ENCODE measurements at places on chromosomes 1 and 21.

GRCh38 chr1:161805399-161806197 is 39.5 kb downstream of the ATF6 start:
- no peak for DNase-seq

DNA sequence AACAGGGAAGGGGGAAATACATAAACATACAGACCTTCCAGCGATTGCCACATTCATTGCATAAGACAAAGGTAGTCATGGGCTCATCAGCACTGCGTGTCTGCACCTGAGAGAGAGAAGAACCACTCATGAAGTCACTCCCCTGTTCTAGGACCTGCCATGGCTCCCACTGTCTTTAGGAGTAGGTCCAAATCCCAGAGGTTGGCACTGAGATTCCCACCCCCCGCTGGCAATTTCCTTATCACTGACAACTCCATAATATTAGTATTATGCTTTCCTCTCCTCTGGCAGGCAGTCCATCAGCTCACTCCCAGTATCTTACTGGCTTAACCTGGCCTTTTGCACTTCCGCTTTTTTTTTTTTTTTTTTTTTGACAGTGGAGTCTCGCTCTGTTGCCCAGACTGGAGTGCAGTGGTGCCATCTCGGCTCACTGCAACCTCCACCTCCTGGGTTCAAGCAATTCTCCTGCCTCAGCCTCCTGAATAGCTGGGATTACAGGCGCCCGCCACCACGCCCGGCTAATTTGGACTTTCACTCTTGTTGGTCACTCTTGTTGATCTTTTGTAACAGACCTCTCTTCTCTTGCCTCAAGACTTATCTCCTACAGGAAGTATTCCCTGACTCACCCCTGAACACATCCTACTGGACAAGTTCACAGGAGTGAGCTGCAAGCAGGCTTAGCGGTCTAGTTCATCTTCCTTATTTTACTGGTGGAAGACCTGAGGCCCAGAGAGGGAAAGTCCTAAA is 14.8 kb upstream of the ZNF436 start:
- DNase-seq = no peak

GRCh38 chr1:233883671-233884070 is 20.8 kb upstream of the SLC35F3 start:
- no peak for DNase-seq

- DNase-seq = no peak
These were observed 11.3 kb downstream of the SYTL1 start for GRCh38 chr1:27353166-27353565.

DNA sequence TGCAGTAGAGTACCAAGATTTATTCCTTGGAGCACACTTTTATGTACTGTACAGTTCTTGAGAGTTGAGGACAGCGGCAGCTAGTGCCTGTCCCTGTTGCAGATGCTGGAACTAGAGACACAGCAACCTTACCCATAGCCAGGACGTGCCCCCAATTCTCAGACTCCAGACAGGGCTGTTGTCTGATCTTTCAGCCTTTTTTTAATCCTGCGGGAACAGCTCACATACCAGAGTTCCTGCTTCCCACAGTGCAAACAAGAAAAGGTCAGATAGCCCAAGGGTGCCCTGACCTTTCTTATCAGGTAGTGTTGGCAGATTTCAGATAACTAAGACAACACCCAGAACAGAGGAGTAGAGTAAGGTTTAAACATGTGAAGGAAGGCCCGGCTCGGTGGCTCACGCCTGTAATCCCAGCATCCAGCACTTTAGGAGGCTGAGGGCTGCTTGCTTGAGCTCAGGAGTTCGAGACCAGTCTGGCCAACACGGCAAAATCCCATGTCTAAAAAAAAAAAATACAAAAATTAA is 78.5 kb downstream of the DOP1B start:
- DNase-seq = no peak

- DNase-seq = no peak
These were observed 15.0 kb downstream of the DISP1 start for GRCh38 chr1:222829868-222830267.
